ENCODE measurements at places on chromosomes 3 and 15.
A peak's percentile ranks its signal among the peaks of the same experiment; 100 is the strongest.

DNA sequence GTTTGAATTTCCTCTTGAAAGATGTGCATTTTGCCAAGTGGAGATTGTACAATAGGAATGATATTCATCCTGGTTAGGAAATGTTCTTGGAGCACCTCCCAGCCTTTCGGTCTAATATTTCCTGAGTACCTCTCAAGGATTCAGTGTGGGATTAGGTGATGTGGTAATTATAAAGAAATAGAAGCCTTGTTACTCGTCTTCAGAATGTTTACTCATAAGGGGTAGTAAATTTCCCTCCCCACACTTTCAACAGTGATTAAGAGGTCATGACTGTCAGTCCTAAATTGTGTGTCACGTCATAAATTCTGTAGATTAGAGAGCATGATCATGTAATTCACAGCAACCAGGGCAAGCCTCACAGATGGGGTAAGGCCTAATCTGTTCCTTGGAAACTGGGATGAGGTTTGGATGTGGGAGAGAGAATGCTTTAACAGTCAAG, 633.1 kb upstream of the TBL1XR1 start:
- DNase-seq = peak; percentile 74

DNA sequence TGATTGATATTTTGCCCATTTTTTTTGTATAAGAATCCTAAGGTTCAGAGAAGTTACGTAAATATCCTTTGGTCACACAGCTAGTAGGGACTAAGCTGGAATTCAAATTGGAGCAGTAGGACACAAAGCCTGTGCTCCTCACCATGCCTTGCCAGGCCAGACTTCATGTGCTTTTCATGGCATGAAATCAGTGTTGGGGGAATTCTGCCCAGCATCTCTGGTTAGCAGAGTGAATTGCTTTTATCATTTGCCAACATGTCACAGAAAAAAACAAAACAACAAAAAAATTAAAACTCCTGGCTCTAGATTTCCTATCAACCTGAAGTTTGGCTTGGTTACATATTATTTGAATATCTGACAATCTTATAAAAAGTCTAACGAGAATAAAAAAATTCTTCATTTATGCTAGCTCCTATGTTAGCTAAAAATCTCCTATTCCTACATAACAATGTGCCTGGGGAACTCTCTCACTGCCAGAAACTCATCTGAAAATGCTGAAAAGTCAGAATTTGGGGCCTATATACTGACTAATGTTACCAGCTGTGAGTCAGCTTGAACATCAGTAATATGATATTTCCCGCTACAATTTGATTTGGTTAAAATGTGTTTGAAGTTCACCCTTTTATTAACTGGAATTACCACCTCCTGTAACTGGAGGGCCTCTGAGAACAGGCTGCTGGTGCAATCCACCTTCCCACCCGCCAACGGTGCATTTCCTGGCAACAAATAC, 141.7 kb downstream of the TIGIT start:
- no peak for DNase-seq

- no peak for DNase-seq
Observed at GRCh38 chr3:30526031-30526430, 80.4 kb upstream of the TGFBR2 start.

GRCh38 chr3:38588371-38588971, 61.0 kb downstream of the SCN5A start:
- no peak for DNase-seq

DNA sequence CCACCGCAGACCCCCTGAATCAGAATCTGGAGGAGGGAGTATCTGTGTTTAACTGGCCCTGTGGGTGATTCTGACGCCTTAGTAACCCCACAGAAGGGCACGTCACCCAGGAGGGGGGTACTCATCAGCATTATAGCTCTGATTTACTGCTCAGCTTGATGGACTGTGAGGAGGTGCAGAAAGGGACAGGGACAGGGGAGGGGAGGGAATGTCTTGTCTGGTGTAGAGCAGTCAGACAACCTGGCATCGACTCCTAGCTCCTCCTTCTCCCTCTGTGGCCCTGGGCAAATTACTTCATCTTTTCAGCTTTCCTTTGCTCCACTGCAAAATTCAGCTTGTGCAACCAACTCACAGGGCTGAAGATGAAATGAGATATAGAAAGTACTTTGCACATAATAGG, 42.3 kb upstream of the GLCE start:
- DNase-seq = no peak

GRCh38 chr15:33955945-33956344, 12.4 kb upstream of the CHRM5 start:
- no peak for DNase-seq

GRCh38 chr3:58792921-58793451, 126.4 kb upstream of the FAM3D start:
- DNase-seq = peak; percentile 19

DNA sequence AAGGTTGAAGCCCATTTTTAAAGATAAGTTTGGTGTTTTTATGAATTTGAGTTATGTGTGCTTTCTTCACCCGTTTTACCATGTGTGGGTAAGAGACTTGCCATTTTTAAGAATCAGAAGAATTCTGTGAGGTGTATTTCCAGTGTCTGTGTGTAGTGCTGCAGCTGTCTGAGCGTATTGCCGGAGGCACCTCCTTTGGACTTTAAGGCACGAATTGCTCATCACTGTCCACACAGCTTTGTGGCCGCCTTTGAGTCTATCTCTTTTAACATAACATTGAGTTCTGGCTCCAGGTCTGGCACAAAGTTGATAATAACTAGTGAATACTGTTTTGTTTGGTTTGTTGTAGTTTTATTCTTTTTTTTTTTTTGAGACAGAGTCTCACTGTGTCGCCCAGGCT, 25.8 kb downstream of the SCG5 start:
- no peak for DNase-seq

DNA sequence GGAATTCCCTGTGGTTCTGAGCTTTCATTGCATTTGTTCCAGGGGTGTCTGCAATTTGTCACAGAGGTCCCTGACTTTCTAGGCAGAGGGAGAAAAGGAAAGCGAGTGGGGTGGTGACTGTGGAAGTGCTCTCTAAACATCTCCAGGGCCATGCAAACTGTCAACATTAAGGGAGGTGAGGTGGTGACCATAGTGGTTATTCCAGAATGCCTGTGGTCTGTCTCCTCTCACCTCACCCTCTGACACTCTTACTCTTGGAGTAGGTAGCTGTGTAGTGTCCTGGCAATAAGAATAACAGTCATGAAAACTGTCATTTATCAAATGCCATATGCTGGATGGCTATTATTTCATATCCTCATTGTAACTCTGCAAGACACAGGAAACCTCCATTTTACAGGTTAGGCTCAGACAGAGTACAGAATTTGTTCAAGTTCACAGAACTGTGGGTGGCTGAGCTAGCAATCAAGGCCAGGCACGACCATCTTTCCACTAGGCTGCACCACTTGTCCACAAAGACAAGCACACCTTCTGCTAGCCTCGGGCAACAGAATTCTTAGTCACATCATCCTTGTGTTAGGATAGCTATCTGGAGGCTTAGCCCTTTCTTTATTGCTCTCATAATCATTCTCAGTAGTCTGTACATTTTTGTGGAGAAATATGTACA, 179.4 kb downstream of the CD47 start:
- no peak for DNase-seq

GRCh38 chr3:24154013-24154695, 209.1 kb downstream of the NR1D2 start:
- no peak for DNase-seq

GRCh38 chr3:128188326-128188725, 35.0 kb downstream of the EEFSEC start:
- no peak for DNase-seq

DNA sequence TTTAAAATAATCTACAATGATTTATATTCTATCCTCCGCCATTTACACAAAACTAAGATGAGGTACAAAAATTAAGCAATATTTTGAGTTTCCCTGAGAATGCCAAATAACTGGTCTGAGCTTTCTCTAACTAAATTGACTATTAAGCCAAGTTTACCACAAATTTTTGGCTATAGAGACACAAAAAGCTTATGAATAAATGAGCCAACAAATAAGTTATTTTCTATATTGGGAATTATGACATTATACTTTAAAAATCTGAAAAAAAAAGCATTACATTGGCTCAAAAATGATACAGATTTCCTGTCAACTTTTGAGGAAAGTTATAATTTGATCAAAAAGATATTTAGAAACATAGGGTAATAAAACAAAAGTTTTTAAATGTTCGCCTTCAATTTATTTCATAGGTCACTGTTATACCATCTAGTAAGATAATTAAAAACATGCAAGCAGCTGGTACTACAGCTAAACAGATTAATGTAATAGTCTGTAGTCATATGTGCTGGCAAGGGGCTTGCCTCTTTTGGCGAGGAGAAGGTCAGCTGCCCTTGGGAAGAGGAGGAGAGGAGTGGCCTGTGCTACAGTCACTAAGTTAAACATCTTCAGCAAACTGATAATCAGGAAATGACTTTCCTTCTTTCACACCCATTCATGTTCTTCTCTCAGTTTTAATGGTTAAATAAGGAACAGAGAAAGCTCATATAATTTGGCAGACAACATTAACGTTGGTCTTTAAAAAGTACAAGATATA, 318.5 kb downstream of the TBC1D5 start:
- DNase-seq = peak; percentile 29

- no peak for DNase-seq
Observed at GRCh38 chr15:100186366-100186765, 155.4 kb downstream of the ADAMTS17 start.

- no peak for DNase-seq
Observed at GRCh38 chr3:58102976-58103451, 94.8 kb downstream of the FLNB start.

- DNase-seq = peak; percentile 83
Observed at GRCh38 chr15:66842710-66843441, 140.8 kb downstream of the SMAD6 start.

DNA sequence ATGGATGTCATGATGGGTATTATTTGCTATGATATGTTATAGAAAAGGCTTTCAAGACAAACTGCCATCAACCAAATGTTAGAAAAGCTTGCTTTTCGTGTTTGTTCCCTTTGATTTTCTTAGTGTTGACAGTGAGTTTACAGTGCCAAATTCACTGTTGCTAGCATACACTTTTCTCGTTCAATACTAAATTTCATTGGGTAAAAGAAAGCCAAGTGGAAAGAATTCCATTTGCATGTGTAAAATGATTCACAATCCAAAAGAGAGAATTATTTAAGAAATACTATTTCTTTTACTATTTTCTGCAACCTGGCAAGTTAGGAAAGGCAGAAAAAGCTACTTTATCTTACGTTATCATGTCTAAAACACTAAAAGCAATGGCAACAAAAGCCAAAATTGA, 301.4 kb downstream of the OTOL1 start:
- DNase-seq = no peak

GRCh38 chr3:170154084-170154483, 27.4 kb downstream of the PHC3 start:
- DNase-seq = peak; percentile 52

- no peak for DNase-seq
Observed at GRCh38 chr3:25018909-25019308, 409.2 kb upstream of the RARB start.

- no peak for DNase-seq
Observed at GRCh38 chr3:46981932-46982471, 2.5 kb downstream of the NBEAL2 start.
